Karpas-422 (cell line): ENCODE measurements at places on chromosomes 2 and 18.

- DNase-seq: no peak
- H3K4me3 ChIP-seq: no peak overlapping the region
- H3K27ac ChIP-seq: no peak overlapping the region
- no peaks in the 10 kb centered on the region for H3K36me3 ChIP-seq
These were observed 248.2 kb downstream of the PHLPP1 start for GRCh38 chr18:62963507-62963906.

DNA sequence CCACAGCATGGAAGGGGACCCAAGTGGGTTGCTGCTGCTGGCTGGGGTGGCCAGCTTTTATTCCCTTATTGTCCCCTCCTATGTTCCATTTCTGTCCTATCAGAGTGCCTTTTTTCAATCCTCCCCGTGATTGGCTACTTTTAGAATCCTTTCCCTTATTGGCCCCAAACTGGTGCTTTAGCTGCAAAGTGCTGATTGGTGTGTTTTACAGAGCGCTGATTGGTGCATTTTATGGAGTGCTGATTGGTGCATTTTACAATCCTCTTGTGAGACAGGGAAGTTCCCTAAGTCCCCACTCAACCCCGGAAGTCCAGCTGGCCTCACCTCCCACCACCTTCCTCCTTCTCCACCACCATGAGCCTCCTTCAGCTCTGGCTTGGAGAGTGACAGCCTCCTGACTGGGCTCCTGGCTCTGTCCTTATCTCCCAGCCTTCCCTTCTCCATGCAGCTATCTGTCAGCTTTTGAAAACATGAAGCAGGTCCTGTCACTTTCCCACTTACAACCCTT lies 20.7 kb upstream of the PLB1 start:
- DNase-seq: no peak
- no peaks in the 10 kb centered on the region for H3K4me1 ChIP-seq
- H3K27ac ChIP-seq: no peak overlapping the region
- H3K27me3 ChIP-seq: no peaks in the 10 kb centered on the region

DNA sequence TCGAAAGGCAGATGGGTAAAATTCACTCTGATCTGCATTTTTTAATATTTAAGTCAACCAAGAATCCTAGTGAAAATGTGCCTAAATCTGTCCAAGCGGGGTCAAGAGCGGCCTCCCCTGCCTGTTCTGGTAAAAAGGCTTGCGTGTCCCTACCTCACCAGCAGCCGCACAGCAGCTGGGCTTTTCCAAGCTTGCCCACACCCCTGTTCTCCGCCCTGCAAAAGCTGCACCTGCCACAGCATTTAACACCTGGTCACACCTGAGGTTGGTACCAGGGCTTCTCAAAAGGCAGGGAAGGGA lies 25.8 kb upstream of the TMEM182 start:
- no peak overlapping the region for H3K27ac ChIP-seq
- peaks cover 8% of the 10 kb centered on the region; the same call in 1 of the 2 replicates for H3K36me3 ChIP-seq
- H3K4me3 ChIP-seq: peak overlapping the region; percentile 85

- H3K4me3 ChIP-seq: no peak overlapping the region
- no peaks in the 10 kb centered on the region for H3K36me3 ChIP-seq
- H3K27ac ChIP-seq: no peak overlapping the region
These were observed 5.0 kb downstream of the GYPC start for GRCh38 chr2:126660971-126661370.

- H3K27ac ChIP-seq: no peak overlapping the region
- no peaks in the 10 kb centered on the region for H3K36me3 ChIP-seq
- no peak overlapping the region for H3K4me3 ChIP-seq
- H3K27me3 ChIP-seq: no peaks in the 10 kb centered on the region
These were observed 17.3 kb upstream of the NEUROD1 start for GRCh38 chr2:181697571-181697970.

GRCh38 chr2:80438686-80439085 lies 134.1 kb upstream of the LRRTM1 start:
- no peak for DNase-seq
- no peaks in the 10 kb centered on the region; the same call in 1 of the 2 replicates for H3K27me3 ChIP-seq
- H3K4me3 ChIP-seq: no peak overlapping the region
- H3K4me1 ChIP-seq: no peaks in the 10 kb centered on the region

DNA sequence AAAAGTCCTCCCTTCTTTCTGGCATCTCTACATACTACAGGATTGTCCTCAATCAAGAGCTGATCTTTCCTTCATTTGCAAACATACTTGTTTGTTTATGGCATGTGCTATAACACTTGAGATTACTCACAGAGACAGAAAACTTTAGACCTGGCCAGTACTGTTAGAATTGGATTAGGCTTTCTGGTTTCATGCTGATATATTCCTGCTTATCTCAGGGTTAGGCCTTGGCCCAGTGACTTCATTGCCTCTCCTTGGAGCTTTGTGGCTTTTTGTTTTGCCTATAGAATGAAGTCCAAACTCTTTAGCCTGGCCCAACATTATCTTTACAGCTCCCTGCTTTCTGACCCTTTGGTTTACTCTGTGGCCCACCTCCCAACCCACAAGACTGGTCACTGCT lies 363.3 kb downstream of the ALK start:
- no peaks in the 10 kb centered on the region for H3K27me3 ChIP-seq
- H3K4me1 ChIP-seq: peaks cover 6% of the 10 kb centered on the region
- no peaks in the 10 kb centered on the region for H3K36me3 ChIP-seq
- no peak overlapping the region for H3K4me3 ChIP-seq

GRCh38 chr2:189576396-189576795 lies 4.2 kb downstream of the SLC40A1 start:
- H3K27ac ChIP-seq: no peak overlapping the region
- H3K4me3 ChIP-seq: no peak overlapping the region
- H3K36me3 ChIP-seq: no peaks in the 10 kb centered on the region
- DNase-seq: no peak
- no peaks in the 10 kb centered on the region for H3K4me1 ChIP-seq

DNA sequence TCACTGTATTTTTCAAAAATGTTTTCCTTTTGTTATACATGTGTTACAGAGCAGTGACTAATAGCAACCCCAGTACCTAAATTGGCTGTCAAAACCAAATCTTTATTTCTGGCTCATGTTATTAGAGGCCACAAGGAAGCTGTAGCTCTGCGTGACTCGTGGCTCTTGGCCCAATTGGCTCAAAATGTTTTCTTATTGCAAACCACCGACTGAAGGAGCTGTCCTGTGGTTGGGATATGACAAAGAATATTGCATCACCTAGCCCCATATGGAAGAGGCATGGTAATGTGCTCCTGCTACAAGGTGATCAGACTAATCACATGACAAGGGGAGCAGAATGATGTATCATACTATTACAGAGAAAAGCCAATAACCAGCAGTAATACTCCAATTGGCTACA lies 1058.5 kb downstream of the CBLN2 start:
- no peak overlapping the region for H3K4me3 ChIP-seq
- no peak for DNase-seq
- H3K4me1 ChIP-seq: no peaks in the 10 kb centered on the region

DNA sequence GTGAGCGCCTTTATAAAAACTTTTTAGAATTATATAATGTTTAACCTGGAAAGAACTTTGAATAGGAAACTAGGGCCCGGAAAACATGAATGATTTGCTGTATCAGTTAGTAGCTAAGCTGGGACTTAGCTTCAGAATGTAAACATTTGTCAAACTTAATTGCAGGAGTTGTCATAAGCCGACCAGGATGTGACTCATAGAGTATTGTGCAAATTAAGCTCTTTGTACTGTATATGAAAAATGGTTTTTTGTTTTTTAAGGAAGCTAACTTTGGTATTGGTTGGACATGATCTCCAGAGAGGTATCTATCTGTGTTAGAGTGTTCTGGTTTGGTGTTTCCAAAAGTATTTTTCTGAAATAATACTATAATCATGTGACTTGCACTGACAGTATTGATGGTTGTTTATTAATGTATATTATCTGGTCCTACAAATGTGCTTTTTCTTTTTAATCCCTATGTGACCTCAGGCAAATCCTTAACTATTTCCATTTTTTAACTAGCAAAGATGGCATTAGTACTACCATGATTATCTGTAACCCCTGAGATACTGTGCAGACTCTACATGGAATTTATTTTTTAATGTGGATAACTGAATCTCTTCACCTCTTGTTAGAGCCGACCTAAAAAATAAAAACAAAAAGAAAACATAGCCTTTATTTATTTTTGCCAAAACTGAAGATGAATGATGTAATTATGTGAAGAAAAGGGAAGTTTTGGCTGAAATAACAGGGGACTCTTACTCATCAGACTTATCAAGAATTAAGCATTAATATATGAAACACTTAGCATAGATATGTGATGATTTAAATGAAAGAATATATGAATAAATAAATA lies 11.7 kb downstream of the YIPF4 start:
- no peak overlapping the region for H3K4me3 ChIP-seq
- peaks cover 24% of the 10 kb centered on the region for H3K36me3 ChIP-seq
- H3K27me3 ChIP-seq: no peaks in the 10 kb centered on the region
- no peak for DNase-seq
- H3K27ac ChIP-seq: no peak overlapping the region

DNA sequence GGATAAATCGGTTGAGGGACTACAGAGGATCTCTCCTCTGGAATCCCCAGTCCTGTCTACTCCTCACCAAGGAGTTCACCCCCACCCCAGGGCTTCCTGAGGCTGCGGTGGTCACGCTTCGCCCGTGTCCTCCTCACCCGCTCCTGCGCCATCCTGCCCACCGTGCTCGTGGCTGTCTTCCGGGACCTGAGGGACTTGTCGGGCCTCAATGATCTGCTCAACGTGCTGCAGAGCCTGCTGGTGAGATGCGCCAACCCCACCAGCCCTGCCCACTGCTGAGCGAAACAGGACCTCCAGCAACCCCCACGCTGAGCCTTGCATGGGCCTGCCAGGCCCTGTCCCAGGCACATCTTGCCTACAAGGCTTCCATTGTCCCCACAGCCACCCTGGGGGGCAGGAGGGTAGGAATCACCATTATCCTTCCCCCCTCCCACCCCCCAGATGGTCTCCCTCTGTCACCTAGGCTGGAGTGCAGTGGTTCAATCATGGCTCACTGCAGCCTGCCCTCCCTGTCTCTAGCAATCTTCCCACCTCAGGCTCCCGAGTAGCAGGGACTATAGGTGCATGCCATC lies 6.7 kb upstream of the CTDSP1 start:
- H3K27ac ChIP-seq: no peak overlapping the region
- no peaks in the 10 kb centered on the region for H3K36me3 ChIP-seq
- H3K4me1 ChIP-seq: peaks cover 27% of the 10 kb centered on the region
- H3K4me3 ChIP-seq: no peak overlapping the region
- no peaks in the 10 kb centered on the region for H3K27me3 ChIP-seq

DNA sequence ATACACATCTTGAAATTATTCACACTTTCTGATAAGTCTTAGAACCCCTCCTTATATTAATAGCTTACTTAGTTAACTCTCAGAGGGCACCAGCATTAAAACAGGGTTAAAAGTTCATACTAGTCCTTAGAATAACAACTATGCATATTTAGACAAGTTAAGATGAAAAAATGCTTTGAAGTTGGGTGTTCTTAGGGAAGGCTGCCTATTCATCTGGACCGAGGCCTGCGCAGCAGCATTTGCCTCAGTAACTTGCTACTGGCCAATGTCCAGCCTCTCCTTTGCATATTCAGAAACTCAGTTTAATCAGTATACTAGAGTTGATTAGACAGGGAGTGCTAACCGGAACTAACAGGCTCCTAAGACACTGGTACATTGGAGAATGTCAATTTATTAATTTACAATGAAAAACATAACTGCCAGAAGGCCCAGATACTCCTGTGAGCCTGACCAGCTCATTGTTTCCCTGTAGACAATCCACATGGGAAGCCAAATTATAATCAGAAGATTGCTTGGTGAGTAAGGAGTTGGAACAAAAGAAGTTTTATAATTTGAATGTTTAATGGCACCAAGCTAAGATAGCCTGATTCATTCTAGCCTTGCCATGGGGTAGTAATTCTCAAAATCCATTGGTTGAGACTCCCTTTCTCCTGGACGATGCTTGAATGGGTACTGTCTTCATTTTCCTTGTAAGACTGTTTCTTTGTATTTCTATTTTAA lies 48.9 kb downstream of the DYNC1I2 start:
- no peak overlapping the region for H3K27ac ChIP-seq
- H3K4me3 ChIP-seq: no peak overlapping the region
- peaks cover 25% of the 10 kb centered on the region for H3K4me1 ChIP-seq

GRCh38 chr2:44324971-44325426 lies 36.3 kb downstream of the PREPL start:
- H3K4me1 ChIP-seq: peaks cover 6% of the 10 kb centered on the region
- H3K27me3 ChIP-seq: no peaks in the 10 kb centered on the region
- no peak for DNase-seq
- no peak overlapping the region for H3K27ac ChIP-seq
- no peak overlapping the region for H3K4me3 ChIP-seq
- peaks cover 31% of the 10 kb centered on the region; the same call in 1 of the 2 replicates for H3K36me3 ChIP-seq

DNA sequence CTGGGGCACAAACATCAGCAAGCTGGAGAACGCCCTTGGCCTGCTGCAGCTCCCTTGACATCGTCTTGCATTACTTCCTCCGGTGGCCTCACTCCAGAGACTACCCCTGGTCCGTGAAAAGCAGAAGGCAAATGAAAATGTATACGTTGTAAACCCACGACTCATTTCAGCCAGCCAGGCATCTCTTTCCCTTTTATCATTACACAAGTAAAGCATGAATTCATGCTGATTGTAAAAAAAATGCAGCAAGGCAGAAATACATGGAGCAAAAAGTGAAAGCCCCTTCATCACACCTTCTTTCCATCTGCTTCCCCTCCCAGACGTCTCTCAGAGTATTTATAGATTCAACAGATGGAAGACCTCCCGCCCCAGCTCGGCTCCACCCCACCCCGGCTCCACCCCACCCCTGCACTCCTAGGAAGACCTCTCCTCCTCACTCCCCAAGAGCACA lies 41.6 kb upstream of the RALBP1 start:
- no peak overlapping the region for H3K4me3 ChIP-seq
- DNase-seq: no peak
- H3K27ac ChIP-seq: no peak overlapping the region
- H3K36me3 ChIP-seq: no peaks in the 10 kb centered on the region
- no peaks in the 10 kb centered on the region for H3K27me3 ChIP-seq

DNA sequence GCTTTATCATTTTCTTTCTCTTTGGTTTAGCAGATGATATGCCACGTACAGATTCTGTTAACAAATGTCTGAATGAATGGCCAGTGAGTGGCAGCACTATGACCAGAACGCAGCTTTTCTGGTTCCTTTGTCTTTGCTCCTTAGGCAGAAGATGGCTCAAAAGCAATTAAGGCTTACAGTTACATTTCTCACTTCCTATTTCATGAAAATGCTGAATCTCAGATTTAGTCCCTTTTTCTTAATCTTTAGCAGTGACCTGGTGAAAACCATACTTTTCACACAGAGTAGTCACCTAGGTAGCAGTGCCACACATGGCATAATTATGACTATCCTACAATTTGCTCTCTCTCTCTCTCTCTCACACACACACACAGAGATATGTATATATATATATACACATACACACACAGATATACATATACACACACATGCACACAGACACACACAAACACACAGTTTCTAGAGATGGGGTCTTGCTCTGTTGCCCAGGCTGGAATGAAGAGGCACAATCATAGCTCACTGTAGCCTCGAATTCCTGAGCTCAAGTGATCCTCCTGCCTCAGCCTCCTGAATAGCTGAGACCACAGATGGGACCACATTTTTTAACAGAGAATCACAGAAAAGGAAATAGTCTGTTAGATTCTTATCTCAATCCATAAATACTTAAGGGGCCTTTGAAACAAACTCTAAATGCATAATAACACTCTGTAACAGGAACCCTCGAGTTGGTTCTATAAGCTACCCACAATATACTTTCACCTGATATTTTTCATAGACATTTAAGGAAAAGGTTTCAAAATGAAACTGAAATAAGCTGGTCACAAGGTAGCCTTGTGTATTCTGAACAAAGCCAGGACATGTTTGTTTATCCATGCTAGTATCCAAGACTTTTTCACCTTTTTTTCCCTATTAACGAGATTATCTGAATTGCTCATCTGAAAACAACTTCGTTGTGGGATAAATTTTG lies 11.6 kb downstream of the PDE6D start:
- no peak overlapping the region for H3K27ac ChIP-seq
- no peak overlapping the region for H3K4me3 ChIP-seq
- DNase-seq: no peak
- no peaks in the 10 kb centered on the region for H3K27me3 ChIP-seq
